ENCODE measurements at places on chromosomes 1 and 21.

DNA sequence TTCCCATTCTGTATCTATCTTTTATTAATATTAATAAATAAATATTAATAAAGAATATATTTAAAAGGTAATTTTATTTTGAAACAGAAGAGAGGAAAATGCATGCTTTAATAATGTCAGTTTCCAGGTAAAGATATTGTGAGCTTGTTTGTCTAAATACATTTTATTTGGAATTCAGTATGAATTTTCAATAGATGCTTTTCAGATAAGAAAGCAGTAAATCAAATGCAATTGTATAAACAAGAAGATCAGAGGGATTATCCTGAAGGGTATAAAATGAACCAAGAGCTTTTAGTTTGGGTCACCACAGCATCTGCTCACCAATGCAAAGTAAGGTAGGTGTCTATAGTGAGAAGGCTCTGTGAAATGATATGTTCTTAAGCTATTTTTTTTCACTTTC is at the start of gene TSHB:
TSS of gene TSHB (plus strand) at position 301 of the 400 bp plus-strand sequence. CDS start 3,537 bp downstream, outside the sequence.
- DNase-seq, result no peak

DNA sequence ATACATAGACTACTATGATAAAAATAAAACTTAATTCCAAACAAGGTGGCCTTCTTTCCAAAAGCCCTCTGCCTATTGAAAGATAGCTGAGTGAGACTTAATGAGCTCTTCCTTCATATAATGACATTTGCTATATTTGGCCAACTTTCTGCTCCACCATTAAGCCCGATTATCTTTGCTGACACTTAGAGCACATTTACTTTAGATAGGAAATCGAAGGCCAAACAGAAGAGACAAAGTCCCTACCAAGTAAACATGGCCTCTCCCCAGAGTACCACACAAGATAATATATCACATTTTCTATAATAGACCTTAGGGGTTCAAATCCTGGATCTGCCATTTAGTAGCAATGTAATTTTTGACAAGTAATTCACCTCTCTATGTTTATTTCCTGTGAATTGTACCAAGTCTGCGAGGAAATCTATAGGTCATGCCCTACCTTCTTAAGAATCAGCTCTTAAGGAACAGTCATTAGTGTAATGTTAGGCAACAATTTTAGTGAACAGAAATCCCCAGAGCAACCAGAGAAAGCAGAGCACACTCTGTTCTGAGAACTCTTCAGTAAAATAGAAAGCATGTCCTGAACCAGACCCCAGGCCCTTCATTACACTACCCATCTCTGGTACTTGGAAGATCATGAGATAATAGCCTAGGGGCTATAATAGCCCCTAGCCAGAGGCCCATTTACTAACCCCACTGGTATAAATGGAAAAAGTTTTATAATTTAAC is 17.3 kb upstream of the COA6 start:
- DNase-seq, result no peak

- DNase-seq, result no peak
Observed at GRCh38 chr1:107116306-107116790, 24.5 kb upstream of the NTNG1 start.

GRCh38 chr1:163076446-163076845 is 7.3 kb downstream of the RGS4 start:
- no peak for DNase-seq

DNA sequence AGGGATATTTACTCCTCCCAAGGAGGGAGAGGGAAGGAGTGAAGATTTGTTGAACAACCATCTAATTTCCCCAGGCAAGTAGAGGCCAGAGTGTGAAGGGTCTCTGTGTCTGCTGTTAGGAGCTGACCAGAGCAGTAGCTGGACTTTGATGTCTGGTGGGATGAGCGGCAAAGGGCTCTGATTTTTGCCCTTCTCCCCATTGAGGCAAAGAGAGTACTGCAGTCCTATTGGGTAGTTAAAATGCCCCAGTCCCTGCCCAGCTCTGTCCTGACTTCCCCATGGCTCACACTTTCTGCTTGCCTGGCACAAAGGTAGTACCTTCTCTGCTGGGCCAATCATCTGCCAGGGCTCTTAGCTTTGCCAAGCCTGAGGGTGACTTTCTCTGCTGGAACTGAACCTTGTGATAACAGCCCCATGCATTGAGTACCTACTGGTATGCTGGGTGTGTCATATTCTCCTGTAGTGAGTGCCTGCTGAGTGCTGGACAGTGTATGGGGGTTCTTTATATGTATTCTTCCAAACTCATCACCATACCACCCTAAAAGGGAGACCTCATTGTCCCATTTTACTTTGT is 64.0 kb upstream of the SELENON start:
- DNase-seq, result no peak

- no peak for DNase-seq
Observed at GRCh38 chr1:227378871-227379554, 60.7 kb upstream of the CDC42BPA start.

DNA sequence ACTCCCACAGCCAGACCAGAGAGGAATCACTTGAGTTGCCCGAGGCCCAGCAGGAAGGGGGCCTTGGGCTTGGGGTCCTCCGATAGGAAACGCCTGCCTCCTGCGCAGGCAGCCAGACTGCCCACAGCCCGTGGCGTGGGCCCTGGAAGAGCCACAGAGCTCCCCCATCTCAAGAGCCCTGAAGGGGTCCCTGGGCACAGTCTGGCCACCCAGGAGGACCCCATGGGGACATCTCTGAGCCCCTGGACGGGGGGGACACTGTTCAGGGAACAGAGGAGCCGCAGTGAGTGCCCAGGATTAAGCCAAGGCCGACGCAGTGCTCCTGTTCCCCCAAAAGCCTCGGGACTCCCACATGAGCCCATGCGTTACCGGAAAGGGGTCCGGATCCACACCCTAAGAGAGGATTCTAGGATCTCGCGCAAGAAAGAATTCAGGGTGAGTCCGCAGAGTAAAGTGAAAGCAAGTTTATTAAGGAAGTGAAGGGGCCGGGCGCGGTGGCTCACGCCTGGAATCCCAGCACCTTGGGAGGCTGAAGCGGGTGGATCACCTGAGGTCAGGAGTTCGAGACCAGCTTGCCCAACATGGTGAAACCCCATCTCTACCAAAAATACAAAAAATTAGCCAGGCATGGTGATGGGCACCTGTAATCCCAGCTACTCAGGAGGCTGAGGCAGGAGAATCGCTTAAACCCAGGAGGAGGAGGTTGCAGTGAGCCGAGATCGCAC is 38.1 kb upstream of the LBR start:
- DNase-seq, result no peak

DNA sequence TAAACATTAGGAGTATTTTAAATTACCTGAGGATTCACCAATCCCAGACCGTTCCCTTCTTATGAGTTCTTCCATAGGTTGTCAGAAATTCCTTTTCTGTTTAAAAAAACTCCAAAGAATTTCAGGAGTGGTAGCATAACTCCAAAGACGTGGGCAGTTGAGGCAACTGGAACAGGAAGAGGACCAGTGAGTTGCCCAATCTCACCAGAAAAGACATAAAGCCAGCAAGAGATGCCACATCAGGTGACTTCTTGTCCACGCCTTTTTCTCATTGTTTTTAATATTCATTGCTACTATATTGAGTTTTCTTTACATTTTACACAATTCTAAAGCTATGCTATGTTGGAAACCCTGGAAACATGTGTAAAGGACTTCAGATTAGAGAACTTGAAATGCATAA is 88.1 kb upstream of the JAK1 start:
- DNase-seq, result no peak

GRCh38 chr21:37017951-37018679 is 11.6 kb downstream of the RIPPLY3 start:
- no peak for DNase-seq

- DNase-seq, result no peak
Observed at GRCh38 chr1:936348-937264, 12.9 kb downstream of the SAMD11 start.

- no peak for DNase-seq
Observed at GRCh38 chr1:31602081-31602480, 15.4 kb upstream of the HCRTR1 start.

GRCh38 chr1:26450908-26451307 is 18.8 kb downstream of the DHDDS start:
- no peak for DNase-seq

- DNase-seq, result no peak
Observed at GRCh38 chr1:44717653-44718052, 13.3 kb downstream of the RNU5D-1 start.

DNA sequence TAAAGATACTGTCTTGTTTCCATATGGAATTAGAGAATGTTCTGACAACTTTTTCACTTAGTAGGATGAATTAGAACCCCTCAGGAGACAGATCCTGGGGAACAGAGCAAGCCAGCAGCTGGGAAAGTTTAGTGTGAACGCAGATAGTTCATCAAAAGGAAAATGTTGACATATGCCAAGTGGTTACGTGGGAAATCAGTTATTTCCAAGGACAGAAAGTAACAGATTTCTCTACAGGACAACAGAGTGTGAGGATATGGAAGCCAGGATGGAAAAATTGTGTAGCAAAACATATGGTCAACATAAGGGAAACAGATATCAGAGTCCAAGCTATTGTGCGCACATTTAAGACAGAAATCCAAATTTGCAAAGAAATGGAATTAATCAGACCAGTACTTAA is 419.5 kb downstream of the LRRIQ3 start:
- DNase-seq, result no peak

DNA sequence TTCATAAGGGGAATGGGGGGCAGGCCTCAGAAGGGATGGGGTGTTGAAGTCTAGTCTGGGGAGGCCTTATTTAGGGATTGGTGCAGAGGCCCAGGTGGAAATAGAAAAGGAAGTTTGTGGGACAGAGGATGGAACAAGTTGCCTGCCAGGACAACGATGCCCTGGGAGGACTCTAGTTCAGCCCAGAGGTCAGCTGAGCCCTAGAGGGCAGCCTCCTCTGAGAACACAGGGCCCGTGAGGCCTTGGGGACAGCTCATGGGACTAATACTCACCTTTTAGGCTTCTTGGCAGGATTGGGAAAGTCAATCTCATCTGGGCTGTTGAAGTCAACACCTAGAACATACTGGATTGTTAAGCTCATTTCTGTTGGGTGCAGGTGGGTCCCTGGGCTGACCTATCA is 43.0 kb downstream of the LHX4 start:
- no peak for DNase-seq

DNA sequence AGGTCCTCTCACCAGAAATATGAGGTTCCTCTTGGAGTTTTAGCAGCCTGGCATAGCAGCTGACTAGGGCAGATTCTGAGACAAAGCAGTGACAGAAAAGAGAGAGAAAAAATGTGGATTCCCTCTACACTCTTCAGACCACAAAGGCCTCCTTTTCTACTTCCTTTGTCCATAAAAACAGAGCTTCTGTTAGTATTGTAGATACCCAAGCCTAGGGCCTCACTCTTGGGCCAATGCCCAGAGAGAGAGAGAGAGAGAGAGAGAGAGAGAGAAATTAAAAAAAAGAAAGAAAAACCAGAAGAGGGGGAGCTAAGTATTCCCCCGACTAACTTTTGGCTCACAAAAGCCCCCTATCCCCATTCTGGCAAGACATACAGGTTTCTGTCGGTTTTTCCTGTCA is 2.4 kb upstream of the ZRANB2 start:
- no peak for DNase-seq

GRCh38 chr1:168656485-168656884 is 72.5 kb downstream of the DPT start:
- no peak for DNase-seq

DNA sequence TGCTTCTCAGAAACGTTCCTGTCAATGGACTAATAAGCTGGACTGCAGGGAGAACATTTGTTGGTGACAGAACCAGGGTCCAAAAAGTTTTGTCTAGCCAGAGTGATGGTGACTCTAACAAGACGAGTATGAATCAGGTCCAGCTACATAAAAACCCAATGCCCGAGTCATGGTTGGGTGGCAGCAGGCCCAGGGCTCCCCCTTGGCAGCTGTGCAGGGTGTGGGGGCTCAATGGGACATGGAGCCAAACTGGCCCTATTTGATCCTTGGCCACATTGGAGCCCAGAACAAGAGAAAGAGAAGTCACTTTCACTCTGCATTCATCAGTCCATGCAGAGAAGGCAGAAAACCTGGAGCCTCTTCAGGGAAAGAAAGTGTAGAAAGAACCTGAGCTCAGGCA is 37.9 kb upstream of the TENT5C start:
- no peak for DNase-seq

- DNase-seq, result peak; percentile 76
Observed at GRCh38 chr1:1033009-1033587, 13.2 kb downstream of the AGRN start.

DNA sequence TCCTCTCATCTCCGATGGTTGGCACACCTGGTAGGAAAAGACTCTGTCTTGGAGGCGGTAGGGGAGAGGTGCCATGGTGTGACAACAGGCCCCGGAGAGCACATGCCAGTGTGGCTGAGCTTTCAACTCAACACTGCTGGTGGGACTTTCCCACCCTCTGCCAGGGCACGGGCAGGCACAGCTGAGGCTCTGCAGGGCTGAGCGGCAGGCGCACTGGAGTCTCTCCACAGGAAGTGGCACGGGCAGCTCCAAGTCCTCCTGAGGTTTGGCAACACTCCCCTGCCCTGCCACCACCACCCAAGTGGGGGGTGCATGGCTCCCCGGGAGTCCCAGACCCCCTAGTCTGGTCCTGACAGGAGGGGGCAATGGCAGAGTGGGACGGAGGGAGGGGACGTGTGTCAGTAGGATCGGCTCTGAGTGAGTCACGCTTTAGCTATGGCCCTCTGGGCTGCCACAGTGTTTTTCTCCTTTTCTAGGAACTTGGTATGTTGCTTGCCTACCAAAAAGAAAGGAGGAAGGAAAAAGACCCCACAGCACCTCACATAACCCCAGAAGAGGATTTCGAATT is 27.3 kb upstream of the EVA1B start:
- peak; percentile 56 for DNase-seq

- DNase-seq, result no peak
Observed at GRCh38 chr1:183218027-183218618, 32.1 kb downstream of the LAMC2 start.

GRCh38 chr1:110524311-110525248 is 5.6 kb upstream of the KCNA10 start:
- DNase-seq, result peak; percentile 43

- DNase-seq, result no peak
Observed at GRCh38 chr1:166969074-166969677, 6.2 kb downstream of the ILDR2 start.

DNA sequence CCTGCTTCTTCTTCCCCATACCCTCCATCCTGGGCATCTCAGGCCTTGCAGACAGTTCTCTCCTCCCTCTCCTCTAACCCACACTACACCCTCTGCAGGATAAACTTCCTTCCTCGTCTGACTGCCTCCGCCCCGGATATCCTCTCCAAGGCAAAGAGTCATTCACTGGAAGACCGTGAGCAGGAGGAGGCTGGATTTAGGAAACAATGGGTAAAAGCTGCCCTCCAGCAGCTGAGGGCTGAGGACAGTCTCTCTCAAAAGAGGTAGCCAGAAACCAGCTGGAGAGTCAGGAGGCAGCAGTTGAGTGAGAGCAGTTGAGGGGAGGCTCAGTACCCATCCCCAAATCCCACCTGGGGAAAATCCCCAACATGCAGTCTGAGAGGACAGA is 1.4 kb downstream of the CSRP1 start:
- DNase-seq, result no peak

- DNase-seq, result peak; percentile 55
Observed at GRCh38 chr1:44707959-44708831, 22.8 kb downstream of the RNU5D-1 start.

- no peak for DNase-seq
Observed at GRCh38 chr21:38914528-38915293, 109.0 kb downstream of the ETS2 start.

GRCh38 chr1:25702101-25702775 is 85.6 kb downstream of the MAN1C1 start:
- no peak for DNase-seq

Measured in CD4-positive, alpha-beta memory T cell (primary cell).